ENCODE measurements at places on chromosomes 16 and 17.

DNA sequence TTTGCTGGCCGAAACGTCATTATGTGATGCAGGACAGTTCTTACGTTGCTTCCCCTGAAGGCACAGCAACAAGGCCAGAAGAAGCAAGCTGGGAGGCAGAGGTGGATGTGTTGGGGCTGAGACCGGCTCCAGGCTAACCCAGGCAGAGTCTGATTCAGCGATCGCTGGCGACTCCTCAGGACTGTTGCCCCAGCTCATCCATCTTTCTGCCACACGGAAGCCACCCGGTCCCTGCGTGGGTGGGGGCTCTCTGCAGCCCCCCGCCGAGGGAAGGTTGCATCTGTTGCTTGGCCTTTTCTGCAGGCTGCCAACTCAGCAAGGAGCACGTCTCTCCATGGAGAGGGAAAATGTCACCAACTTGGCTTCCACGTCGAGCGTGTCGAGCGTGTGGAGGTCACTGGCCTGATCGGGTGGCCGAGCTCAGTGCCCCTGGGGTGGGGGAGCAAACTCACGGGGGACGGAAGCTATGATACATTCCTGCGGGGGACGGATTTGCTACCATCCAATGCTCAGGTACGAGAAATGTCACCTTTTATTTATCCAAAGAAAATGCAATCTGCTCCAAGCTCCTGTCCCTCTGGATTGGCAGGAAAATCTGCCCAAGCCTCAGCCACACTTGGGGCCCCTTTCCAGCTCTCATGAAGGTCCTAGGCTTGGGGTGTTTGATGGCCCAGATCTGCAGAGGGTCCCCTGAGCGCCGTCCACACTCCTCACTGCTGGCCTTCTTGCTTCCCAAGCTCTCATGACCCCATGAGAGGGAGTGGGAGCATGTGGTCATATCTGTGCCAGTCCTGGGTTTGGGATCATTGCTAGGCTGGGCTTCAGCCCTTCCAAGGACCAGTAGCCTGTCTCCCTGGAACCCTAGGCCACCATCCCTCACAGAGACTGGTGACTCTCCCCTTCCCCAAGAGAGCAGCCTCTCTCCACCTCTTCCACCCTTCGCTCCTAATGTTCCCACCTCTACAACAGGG is 69.4 kb downstream of the RPH3AL start:
- no peak for DNase-seq

- DNase-seq = no peak
These were observed 111.0 kb downstream of the N4BP1 start for GRCh38 chr16:48498769-48499631.

GRCh38 chr17:75783803-75784472 is 668 bp upstream of the UNK start:
- no peak for DNase-seq

DNA sequence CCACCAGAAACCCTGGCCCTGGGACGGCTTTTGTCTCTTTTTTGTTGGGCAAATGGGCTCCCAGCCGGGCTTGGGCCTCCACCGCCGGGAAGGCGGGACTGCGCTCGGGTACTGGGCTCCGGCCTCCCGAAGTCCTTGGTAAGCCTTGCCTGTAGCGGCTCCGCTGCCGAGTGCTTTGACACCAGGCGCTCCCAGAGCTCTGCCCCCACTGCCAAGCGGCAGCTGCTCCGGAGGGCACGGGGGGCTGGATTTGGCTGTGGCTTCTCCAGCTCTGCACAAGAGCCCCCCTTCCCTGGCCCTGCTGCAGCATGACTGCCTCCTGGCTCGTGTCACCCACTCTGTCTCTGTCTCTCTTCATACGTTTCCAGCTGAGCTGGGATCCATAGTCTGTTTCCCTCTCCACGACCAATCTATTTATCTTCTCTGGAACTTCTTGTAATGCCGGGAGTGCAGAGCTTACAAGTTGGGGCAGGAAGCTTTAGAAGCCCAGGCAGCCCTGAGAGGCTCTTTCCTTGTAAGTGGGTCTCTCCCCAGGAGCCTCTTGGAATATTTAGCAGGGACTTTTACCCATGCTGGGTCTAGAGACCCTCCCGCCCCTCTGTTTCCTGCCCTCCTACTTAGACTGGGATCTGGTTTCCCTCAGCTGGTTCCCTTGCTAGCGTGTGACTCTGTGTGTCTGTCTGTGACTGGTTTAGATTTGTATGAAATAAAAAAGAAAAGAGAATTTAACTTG is 246.9 kb upstream of the GSE1 start:
- no peak for DNase-seq

DNA sequence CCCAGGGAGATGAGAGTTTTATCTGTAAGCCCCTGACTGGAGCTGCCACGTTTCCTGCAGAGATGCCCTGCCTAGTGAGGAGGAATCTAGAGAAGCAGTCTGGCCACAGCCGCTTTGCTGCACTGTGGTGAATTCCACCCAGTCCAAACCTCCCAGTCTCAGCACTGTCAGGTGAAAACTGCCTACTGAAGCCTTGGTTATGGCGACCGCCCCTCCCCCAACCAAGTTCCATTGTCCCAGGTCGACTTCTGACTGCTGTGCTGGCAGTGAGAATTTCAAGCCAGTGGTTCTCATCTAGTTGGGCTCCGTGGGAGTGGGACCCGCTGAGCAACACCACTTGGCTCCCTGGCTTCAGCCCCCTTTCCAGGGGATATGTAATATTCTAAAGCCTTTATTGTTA is 10.2 kb upstream of the LYZL6 start:
- DNase-seq = no peak

- no peak for DNase-seq
These were observed 149.7 kb downstream of the HAPSTR1 start for GRCh38 chr16:9241177-9241576.

DNA sequence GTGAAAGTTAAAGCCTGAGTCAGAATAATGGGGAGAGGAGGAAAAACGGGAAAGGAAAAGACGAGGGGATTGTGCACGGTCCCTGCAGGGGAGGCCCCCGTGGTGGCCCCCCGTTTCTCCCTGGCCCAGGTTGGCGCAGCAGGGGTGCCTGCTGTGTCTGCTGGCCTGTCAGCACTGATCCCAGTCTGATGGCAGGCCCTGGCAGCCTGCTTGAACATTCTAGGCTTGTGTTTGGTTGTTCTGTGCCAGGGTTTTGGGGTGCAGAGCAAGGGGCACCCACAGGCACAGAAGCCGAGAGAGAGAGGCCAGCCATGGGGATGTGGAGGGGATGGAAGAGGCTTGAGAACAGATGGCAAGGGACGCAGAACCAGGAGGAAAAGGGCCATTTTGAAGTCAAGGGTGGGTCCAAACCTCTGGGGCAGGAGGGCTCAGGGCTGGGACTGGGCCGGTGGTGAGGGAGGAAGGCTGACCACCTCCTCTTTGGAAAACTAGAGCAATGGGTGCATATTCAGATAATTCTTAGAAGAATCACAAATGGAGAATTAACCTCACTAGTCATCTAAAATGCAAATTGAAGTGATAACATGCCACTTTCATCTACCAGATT is 35.9 kb downstream of the TBX4 start:
- DNase-seq = no peak

- DNase-seq = peak; percentile 72
These were observed 36.1 kb downstream of the RNF112 start for GRCh38 chr17:19447085-19447583.

- DNase-seq = no peak
These were observed 112.1 kb downstream of the PRKCB start for GRCh38 chr16:23947838-23948237.

DNA sequence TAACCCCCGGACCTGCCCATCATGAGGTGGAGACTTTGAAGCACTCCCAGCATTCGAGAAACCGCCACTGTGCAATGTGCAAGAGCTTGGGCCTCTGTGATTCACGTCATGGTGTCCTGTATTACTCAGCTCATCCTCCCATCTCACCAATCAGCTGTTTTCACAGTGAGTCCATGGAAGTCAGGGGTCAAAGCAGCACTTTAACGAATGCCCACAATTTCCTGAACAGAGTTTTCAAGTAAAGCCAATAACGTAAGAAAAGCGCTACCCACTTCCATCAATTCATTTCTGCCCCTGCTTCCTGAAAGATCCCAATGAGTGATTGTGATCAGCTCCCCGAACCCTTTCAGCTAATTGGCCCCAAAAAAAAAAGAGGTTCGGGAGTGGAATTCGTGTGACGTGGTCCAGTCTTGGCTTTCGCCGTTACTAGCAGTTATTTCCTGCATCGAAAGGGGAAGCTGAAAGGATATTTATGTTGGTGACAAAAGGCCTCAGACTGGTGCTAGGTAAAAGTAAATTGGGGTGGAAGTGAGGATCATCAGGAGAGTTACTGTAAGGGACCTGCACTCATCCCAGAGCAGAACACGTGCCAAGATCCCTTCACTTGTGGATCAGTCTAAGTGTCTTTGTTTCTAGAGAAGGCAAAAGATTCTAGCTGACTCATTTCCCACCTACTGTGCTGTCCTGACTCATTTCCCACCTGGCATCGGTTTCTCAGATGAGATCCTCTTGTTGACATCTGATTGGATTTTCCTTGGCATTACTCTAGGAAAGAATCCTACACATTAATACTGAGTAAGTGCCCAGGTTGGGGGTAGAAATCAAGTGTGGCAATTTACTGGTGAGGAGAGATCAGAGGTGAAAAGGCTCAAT is 136.7 kb upstream of the NUDT7 start:
- DNase-seq = peak; percentile 95

DNA sequence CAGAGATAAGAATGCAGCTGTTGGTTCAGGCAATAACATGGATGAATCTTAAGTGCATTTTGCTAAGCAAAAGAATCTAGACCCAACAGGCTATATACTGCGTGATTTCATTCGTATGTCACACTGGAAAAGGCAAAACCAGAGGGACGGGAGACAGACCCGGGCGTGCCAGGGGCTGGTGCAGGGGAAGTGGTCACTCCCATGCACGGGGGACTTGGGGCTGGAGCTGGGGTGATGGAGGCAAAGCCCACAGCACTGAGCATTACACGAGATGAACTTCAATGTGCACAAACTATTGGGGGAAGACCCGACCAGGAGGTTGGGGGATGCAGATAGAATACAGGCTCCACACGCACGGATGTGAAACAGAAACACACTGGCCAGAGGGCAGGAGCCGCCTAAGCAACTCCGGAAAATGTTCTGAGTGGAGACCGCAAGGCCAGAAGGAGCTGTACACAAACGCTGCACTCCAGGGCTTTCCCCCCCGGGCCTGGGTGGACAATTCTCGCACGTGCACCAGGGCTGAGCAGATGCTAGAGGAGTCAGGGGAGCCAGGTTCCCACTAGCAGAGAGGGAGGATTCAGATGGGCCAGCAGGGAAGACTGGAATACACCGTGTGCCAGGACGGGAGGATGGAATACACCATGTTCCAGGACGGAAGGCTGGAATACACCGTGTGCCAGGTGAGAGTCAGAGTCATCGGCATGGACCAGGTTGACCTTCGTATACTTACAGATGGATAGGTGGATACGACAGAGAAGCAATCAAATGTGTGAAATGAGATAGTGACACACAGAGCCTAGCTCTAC is 11.3 kb downstream of the LMF1 start:
- DNase-seq = no peak

- DNase-seq = no peak
These were observed 952.6 kb upstream of the SOX9 start for GRCh38 chr17:71168053-71168741.

GRCh38 chr17:6098823-6099180 is 28.6 kb downstream of the WSCD1 start:
- no peak for DNase-seq

DNA sequence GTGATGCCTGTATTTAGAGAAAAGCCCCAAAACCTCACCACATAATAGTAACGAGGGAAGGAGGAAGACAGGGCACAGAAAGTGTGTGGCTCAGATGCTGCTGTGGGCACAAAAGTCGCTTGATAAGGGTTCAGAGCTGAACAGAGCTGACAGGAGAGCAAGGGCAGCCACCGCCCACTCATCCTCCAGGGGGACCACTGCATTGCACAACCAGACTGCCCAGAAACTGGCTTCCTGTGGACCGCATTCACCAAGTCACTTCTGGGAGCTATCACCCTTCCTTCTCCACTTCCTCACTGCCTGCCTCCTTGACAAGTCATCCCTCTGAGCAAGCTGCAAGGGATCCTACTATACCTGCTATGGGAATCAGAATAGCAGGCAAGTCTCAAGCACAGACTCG is 512.4 kb upstream of the CDH11 start:
- DNase-seq = no peak

DNA sequence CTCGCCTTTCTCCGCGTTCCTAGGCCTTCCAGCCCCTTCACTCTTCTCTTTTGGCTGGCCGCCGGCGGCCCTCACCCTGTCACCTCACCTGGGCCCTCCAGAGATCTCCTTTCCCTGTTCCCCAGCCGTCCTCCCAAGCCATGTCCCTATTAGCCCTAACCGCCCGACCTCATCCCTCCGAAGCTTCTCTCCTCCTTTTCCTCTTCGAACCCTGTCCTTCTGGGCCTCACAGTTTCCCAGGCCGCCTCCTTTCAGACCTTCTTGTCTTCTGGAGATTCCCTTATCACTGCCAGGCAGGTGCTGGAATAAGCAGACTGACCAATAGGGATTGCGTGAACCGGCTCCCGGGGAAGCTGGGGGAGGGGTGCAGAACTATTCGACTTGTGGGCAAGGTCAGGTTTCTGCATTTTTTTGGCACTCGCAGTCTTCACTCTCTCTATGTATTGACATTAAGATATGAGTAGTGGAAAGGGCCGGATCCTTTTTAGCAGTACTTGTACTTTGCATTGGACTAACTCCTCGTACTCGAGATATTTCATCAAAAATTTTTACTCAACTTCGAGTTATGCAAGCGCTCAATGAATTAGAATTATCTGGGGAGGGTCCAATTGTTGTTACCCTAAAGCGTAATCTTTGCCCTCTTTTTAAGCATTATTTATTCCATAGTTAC is 690 bp downstream of the RHOT1 start:
- DNase-seq = no peak

GRCh38 chr17:82839617-82840292 is at the start of gene ZNF750:
Gene ZNF750 (minus strand): TSS chr17:82840022. CDS start chr17:82832454, 7,568 bp downstream.
- DNase-seq = no peak

- no peak for DNase-seq
These were observed 45.7 kb downstream of the B9D1 start for GRCh38 chr17:19316761-19317358.

DNA sequence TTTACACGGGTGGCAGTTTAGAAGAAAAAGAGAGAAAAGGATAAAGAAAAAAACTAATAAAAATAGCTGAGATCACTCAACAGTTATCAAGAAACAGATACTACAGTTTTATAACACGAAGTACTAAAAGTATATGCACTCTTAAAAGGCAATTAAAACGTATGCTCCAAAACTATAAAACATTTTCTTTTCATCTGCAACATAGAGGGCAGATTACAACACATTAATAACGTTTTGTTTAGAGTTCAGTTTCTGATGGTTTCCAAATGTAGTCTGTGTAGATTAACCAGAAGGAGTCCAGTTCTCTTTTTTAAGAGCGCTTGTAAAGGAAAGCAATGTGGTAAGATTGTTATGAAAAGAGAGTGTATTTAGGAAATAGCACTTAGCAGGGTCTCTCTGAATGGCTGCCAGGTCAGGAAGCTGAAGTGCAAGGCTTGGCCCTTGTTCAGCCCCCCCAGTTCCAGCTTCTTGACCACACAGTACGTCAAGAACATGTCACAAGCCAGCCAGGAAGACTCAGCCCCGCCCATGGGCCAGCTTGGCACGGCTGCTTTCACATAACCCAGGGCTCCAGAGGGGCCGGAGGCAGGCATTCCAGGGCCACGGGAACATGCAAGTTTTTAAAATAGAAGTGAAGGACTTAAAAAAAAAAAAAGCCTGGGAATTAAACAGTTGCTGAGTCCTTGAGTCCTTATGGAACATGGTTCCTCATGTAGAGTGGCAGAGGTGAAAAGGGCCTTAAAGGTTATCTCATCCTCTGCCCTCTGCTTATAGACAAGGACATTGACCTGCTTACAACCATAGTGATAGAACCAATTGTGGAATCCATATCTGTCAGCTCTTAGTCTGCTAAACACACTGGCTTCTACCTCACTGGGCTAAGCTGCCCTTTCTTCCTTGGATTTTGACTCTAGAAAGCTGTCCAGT is 147.4 kb upstream of the TBX2 start:
- no peak for DNase-seq
